Activated CD8-positive, alpha-beta memory T cell treated with anti-CD3 and anti-CD28 coated beads for 36 hours (primary cell): ENCODE measurements at places on chromosomes 1 and 21. TPM values are rescaled to one million over a fixed set of nuclear protein-coding genes. Genes with fewer than 3 reads are reported as not detected.

LIPI gene
- not detected for total RNA-seq

PRDM16 gene
- not detected for total RNA-seq

LCE1D gene
- total RNA-seq: not detected

FYB2 gene
- total RNA-seq: not detected

SPRR1A gene
- not detected for total RNA-seq

SPRR2A gene
- total RNA-seq: not detected

CCDC30 gene
- total RNA-seq: 1.8 TPM

RBP7 gene
- not detected for total RNA-seq

MPZ gene
- total RNA-seq: 2.3 TPM

NHLH1 gene
- total RNA-seq: 0.59 TPM

AKNAD1 gene
- not detected for total RNA-seq

MRAP gene
- total RNA-seq: not detected

ICOSLG gene
- 1.2 TPM for total RNA-seq

CLEC20A gene
- total RNA-seq: not detected

RGS16 gene
- total RNA-seq: 77.5 TPM

KRTAP13-2 gene
- total RNA-seq: not detected

SELENBP1 gene
- not detected for total RNA-seq

SLC30A2 gene
- total RNA-seq: not detected

FAM163A gene
- total RNA-seq: not detected

KIF2C gene
- total RNA-seq: 49.1 TPM

SLAMF7 gene
- total RNA-seq: 75.2 TPM

SPRR3 gene
- total RNA-seq: not detected

HCRTR1 gene
- not detected for total RNA-seq

FAM151A gene
- total RNA-seq: not detected

TTC34 gene
- 1.1 TPM for total RNA-seq

FAAH gene
- 5.3 TPM for total RNA-seq

CR1 gene
- 0.08 TPM for total RNA-seq

NTRK1 gene
- total RNA-seq: 3.6 TPM

LDLRAD1 gene
- not detected for total RNA-seq

C1orf53 gene
- 1.5 TPM for total RNA-seq

BMP8B gene
- total RNA-seq: 0.91 TPM

USH2A gene
- not detected for total RNA-seq

ADORA3 gene
- not detected for total RNA-seq

LSS gene
- 20.1 TPM for total RNA-seq

PRELP gene
- total RNA-seq: not detected

CACHD1 gene
- total RNA-seq: 0.36 TPM

AGT gene
- total RNA-seq: not detected

OLFML2B gene
- not detected for total RNA-seq

P3H1 gene
- 31.5 TPM for total RNA-seq

UBXN10 gene
- 0.59 TPM for total RNA-seq

PCP4 gene
- not detected for total RNA-seq

BRDT gene
- total RNA-seq: not detected

PTPN22 gene
- total RNA-seq: 73.3 TPM

GPR3 gene
- total RNA-seq: 4.1 TPM

EXO5 gene
- 14.1 TPM for total RNA-seq

SELL gene
- 33.4 TPM for total RNA-seq

LRRC3 gene
- total RNA-seq: 1.0 TPM

DIRAS3 gene
- total RNA-seq: 0.44 TPM
